Glutamatergic neuron (in vitro differentiated cells): ENCODE measurements at places on chromosomes 1 and 21.

- no peaks in the 10 kb centered on the region for H3K4me1 ChIP-seq
- H3K27ac ChIP-seq: no peak overlapping the region
- no peak for DNase-seq
- peaks cover 8% of the 10 kb centered on the region for H3K36me3 ChIP-seq
- no peak overlapping the region for H3K4me3 ChIP-seq
- no peaks in the 10 kb centered on the region for H3K27me3 ChIP-seq
These were observed 19.7 kb upstream of the MX1 start for GRCh38 chr21:41406340-41406739.

GRCh38 chr21:14600569-14601297, 54.6 kb upstream of the SAMSN1 start:
- H3K4me3 ChIP-seq: no peak overlapping the region
- no peaks in the 10 kb centered on the region for H3K4me1 ChIP-seq
- DNase-seq: no peak
- H3K27ac ChIP-seq: no peak overlapping the region
- no peaks in the 10 kb centered on the region for H3K27me3 ChIP-seq
- no peaks in the 10 kb centered on the region for H3K36me3 ChIP-seq

GRCh38 chr1:63835128-63835527, 61.3 kb downstream of the ROR1 start:
- peaks cover 31% of the 10 kb centered on the region for H3K4me1 ChIP-seq
- no peak for DNase-seq
- no peaks in the 10 kb centered on the region for H3K36me3 ChIP-seq
- H3K27ac ChIP-seq: peak overlapping the region; percentile 44
- H3K27me3 ChIP-seq: no peaks in the 10 kb centered on the region
- H3K4me3 ChIP-seq: peak overlapping the region; percentile 22

DNA sequence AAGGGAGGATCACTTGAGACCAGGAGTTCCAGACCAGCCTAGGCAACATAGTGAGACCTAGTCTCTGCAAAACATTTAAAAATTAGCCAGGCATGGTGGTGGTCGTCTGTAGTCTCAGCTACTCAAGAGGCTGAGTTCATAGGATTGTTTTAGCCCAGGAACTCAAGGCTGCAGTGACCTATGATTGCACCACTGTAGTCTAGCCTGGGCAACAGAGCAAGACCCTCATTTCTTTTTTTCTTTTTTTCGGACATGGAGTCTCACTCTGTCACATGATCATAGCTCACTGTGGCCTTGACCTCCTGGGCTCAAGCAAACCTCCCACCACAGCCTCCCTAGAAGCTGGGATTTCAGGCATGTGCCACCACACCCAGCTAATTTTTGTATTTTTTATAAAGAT, 31.9 kb upstream of the RCC2 start:
- no peak overlapping the region for H3K4me3 ChIP-seq
- H3K27me3 ChIP-seq: peaks cover 2% of the 10 kb centered on the region
- H3K4me1 ChIP-seq: no peaks in the 10 kb centered on the region
- H3K36me3 ChIP-seq: no peaks in the 10 kb centered on the region
- H3K27ac ChIP-seq: no peak overlapping the region
- no peak for DNase-seq

GRCh38 chr1:89975540-89976125, 19.3 kb upstream of the ZNF326 start:
- H3K4me3 ChIP-seq: no peak overlapping the region
- H3K27me3 ChIP-seq: peaks cover 2% of the 10 kb centered on the region
- H3K36me3 ChIP-seq: no peaks in the 10 kb centered on the region

- no peaks in the 10 kb centered on the region for H3K36me3 ChIP-seq
- H3K27me3 ChIP-seq: peaks cover 12% of the 10 kb centered on the region
- peak overlapping the region; percentile 90 for H3K4me3 ChIP-seq
These were observed 1.3 kb downstream of the DYRK1A start for GRCh38 chr21:37367703-37368540.

- no peaks in the 10 kb centered on the region for H3K27me3 ChIP-seq
- H3K4me3 ChIP-seq: no peak overlapping the region
- no peak for DNase-seq
These were observed 4.3 kb upstream of the CLEC20A start for GRCh38 chr1:178500936-178501554.

- no peak overlapping the region for H3K4me3 ChIP-seq
- H3K36me3 ChIP-seq: no peaks in the 10 kb centered on the region
- H3K4me1 ChIP-seq: peaks cover 4% of the 10 kb centered on the region
- no peak for DNase-seq
- H3K27me3 ChIP-seq: peaks cover 5% of the 10 kb centered on the region
These were observed 14.8 kb downstream of the IL6R start for GRCh38 chr1:154419620-154420571.

GRCh38 chr1:19762175-19762779, 37.4 kb downstream of the TMCO4 start:
- no peak overlapping the region for H3K4me3 ChIP-seq
- no peaks in the 10 kb centered on the region for H3K4me1 ChIP-seq
- no peak overlapping the region for H3K27ac ChIP-seq
- no peaks in the 10 kb centered on the region for H3K36me3 ChIP-seq

- H3K27ac ChIP-seq: peak within 1 kb of the TSS; percentile 93
- no peaks in the 10 kb centered on the region for H3K36me3 ChIP-seq
- peak within 1 kb of the TSS; percentile 96 for H3K4me3 ChIP-seq
These were observed at the start of gene CDC42BPA for GRCh38 chr1:227318016-227318852. CDC42BPA (minus strand) TSS chr1:227318492; CDS start chr1:227317182, 1,310 bp downstream.

GRCh38 chr21:33642896-33643657, 776 bp downstream of the ITSN1 start:
- H3K36me3 ChIP-seq: no peaks in the 10 kb centered on the region
- DNase-seq: peak; percentile 66
- H3K4me1 ChIP-seq: peaks cover 10% of the 10 kb centered on the region
- H3K27ac ChIP-seq: peak overlapping the region; percentile 95

DNA sequence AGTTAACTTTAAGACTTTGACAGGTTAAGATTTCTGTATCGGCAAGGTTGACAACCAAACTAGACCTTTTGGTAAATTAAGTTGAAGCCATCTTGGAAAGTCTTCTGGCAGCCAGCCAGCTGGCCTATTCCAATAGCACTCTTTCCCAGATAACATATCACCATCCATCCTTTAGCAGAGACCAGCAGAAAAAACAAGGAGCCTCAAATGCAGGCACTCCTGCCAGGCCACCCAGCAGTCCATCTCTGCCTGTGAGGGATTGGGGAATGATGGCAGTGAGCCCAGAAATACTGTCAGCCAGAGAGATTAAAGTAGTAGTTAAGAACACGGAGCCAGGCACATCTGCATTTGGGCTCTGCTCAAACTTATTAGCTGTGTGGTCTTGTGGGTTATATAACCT, 19.4 kb downstream of the ZBTB40 start:
- H3K27ac ChIP-seq: no peak overlapping the region
- peaks cover 32% of the 10 kb centered on the region for H3K4me1 ChIP-seq

DNA sequence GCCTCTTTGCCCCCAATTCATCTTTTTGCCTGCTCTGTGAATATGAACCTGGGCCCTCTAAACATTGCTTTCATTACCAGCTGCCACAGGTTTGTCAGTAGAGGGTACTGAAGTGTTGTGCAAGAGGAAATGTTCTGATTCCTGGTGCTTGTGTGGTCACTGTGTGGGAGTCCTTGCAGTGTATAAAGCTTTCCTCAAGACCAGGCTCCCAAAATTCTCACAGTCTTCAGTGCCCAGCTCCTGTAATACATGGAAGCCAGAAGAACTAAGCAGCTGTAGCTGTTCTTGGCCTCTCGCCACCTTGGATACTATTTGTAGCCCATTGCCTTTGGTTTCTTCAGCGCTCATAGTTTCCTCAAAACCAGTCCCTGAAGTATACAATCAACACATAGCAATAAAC, 1046.2 kb downstream of the BRINP3 start:
- DNase-seq: no peak
- H3K36me3 ChIP-seq: no peaks in the 10 kb centered on the region
- H3K27me3 ChIP-seq: no peaks in the 10 kb centered on the region
- H3K4me1 ChIP-seq: no peaks in the 10 kb centered on the region
- no peak overlapping the region for H3K4me3 ChIP-seq

DNA sequence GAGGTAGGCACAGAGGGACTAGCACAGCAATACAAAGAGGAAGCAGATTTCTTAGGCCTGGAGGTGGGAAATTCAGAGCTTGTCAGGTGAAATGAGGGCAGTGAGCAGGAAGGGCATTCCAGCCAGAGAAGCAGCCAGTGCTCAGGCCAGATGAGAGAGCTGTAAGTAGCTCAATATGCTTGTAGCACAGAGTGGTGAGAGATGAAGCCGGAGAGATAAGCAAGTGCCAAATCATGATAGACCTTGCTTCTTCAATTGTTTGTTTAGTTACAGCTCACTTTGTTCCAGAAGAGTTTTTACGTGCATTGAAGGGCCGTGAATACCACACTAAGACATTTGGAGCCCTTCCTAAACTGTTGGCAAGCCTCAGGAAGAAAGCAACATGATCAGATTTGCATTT, 42.0 kb upstream of the ADAMTS1 start:
- H3K4me1 ChIP-seq: no peaks in the 10 kb centered on the region
- peaks cover 1% of the 10 kb centered on the region for H3K27me3 ChIP-seq
- H3K27ac ChIP-seq: no peak overlapping the region
- no peak overlapping the region for H3K4me3 ChIP-seq
- no peaks in the 10 kb centered on the region for H3K36me3 ChIP-seq

- H3K4me1 ChIP-seq: no peaks in the 10 kb centered on the region
- no peak overlapping the region for H3K27ac ChIP-seq
- DNase-seq: no peak
- H3K36me3 ChIP-seq: peaks cover 12% of the 10 kb centered on the region
- no peaks in the 10 kb centered on the region for H3K27me3 ChIP-seq
These were observed 20.4 kb upstream of the PWP2 start for GRCh38 chr21:44086636-44087425.

DNA sequence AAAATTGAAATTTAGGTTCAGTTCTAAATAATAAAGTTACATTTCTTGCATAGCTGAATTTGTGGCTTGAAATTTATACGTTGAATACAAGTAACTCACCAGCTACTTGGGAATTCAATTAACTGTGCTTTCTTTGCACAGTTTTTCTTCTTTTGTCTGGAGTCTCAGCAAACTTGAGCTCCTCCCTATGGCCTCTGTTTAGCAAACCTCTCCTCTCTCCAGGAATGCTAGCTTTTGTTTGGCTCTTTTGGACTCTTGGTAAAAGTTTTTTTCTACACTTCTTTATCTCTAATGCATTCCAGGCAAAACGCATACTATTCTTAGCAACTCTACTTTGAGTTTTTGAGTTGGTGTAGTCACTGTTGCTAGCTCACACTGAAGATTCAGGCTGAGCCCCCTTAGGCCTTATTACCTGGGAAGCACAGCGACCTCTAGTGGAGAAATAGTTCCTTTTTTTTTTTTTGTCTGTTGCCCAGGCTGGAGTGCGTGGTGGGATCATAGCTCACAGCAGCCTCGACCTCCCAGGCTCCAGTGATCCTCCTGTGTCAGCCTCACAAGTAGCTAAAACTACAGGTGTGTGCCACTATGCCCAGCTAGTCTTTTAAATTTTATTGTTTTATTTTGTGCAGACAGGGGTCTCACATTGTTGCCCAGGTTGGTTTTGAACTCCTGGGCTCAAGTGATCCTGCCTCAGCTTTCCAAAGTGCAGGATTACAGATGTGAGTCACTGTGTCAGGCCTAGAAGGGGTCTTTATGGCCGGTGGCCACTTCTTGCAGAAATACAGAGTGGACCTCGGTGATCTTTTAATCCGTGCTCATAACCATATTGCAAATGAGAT, 61.7 kb downstream of the CASQ2 start:
- H3K36me3 ChIP-seq: peaks cover 5% of the 10 kb centered on the region
- no peaks in the 10 kb centered on the region for H3K27me3 ChIP-seq
- no peaks in the 10 kb centered on the region for H3K4me1 ChIP-seq

GRCh38 chr1:17908945-17909344, 153.8 kb downstream of the ACTL8 start:
- H3K27ac ChIP-seq: no peak overlapping the region
- no peak for DNase-seq
- H3K36me3 ChIP-seq: no peaks in the 10 kb centered on the region

DNA sequence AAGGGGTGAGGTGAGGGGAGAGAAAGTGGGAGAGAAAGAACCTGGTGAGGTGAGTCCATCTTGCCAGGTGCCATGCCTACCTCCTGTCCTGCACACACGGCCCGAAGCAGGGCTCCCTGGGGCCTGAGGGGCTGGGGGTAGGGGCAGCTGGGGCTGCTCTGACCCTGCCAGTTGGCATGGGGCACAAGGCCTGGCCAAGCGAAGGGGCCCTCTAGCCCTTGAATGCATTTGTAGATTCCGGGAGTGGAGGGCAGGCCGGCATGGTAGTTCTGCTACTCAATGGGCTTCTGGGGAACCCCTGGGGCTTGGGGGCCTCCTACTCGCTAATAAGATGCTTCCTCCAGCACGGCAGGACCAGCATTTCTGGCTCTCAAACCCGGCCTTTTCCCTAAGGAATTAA, 3.6 kb upstream of the PRDM16 start:
- H3K4me1 ChIP-seq: no peaks in the 10 kb centered on the region
- peaks cover 8% of the 10 kb centered on the region for H3K27me3 ChIP-seq
- H3K4me3 ChIP-seq: no peak overlapping the region
- H3K36me3 ChIP-seq: no peaks in the 10 kb centered on the region
